ENCODE measurements at places on chromosomes 13 and 19.

DNA sequence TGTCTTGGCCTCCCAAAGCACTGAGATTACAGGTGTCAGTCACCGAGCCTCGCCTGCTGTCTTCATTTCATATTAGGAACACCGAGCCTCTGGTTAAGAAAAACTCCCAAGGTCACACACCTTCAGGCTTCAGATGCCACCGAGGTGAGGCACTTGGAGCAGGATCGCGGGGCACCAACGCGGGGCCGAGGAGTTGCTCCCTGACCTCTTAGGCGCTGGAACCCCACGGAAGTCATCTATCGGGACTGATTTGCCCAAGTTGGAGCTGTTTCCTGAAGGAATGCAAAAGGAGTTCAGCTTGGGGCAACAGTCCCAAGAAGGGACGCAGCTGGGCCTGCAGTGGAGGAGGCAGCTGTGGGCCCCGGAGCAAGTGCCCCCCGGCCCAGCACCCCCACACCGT, 50.3 kb upstream of the XPO4 start:
- DNase-seq: no peak

DNA sequence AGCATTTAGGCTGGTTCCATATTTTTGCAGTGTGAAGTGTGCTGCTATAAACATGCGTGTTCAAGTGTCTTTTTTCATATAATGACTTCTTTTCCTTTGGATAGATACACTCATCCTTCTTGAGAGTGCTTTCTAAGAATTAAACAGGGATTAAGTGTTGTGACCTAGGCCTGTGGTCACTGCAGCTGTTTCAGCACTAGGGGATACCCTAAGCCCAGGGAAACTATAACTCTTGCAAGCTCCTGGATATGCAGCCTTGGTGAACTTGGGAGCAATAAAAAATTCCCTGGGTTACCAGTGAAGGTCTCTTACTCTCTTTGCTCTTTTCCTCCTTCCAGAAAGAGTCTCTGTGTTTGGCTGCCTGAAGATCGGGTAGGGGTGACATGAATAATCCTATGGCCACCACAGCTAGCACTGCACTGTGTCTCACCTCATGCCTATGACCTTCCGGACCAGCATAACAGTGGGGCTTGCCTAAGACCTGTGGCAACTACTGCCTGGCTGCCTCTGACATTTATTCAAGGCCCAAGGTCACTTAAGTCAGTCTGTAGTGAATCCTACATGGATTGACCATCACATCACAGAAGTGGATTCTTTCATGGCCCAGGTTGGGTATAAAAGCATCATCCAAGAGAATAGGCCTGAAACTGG, 799.7 kb downstream of the DACH1 start:
- DNase-seq: no peak

- no peak for DNase-seq
Observed at GRCh38 chr13:26727633-26728032, 33.0 kb downstream of the GPR12 start.

DNA sequence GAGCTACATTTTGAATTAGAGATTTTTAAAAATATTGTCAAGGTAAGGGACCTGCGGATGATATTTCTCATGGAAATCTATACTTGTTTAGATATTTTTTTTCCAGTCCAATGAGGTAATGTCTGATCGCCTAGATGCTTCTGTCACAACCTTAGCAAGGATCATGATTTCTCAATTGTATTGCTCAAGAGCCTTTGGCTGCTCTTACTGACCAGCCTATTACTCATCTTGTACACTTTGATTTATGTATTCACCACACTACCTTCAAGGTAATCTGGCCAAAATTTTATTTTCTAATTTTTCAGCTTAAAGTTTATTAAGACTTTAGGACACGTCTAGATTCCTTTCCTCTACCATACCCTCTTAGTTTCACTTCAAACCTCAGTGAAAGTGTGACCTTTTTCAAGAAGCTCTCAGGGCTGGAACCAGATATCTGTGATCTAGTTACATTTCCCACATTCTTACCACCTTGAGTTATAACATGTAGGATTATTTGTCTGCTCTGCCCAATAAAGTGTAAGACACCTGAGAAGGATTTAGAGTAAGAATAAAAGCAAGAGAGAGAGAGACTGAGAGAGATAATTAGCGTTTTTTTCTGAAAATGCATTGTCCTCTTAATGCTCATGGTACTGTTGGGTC, 197.1 kb downstream of the ITGBL1 start:
- no peak for DNase-seq

DNA sequence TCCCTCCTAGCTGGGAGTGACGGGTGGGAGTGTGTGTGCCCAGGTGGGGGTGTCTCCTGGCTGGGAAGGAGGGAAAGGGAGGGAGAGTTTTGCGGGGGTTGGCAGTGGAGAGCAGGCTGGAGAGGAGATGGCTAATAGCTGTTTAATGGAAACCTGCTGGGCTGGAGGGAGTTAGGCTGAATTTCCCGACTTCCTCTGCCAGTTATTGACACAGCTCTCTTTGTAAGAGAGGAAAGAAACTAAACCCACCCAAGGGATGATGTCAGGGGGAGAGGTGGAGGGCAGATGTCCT, 10.2 kb upstream of the ILF3 start:
- DNase-seq: no peak

GRCh38 chr13:69373747-69374425, 733.7 kb upstream of the ATXN8OS start:
- no peak for DNase-seq

DNA sequence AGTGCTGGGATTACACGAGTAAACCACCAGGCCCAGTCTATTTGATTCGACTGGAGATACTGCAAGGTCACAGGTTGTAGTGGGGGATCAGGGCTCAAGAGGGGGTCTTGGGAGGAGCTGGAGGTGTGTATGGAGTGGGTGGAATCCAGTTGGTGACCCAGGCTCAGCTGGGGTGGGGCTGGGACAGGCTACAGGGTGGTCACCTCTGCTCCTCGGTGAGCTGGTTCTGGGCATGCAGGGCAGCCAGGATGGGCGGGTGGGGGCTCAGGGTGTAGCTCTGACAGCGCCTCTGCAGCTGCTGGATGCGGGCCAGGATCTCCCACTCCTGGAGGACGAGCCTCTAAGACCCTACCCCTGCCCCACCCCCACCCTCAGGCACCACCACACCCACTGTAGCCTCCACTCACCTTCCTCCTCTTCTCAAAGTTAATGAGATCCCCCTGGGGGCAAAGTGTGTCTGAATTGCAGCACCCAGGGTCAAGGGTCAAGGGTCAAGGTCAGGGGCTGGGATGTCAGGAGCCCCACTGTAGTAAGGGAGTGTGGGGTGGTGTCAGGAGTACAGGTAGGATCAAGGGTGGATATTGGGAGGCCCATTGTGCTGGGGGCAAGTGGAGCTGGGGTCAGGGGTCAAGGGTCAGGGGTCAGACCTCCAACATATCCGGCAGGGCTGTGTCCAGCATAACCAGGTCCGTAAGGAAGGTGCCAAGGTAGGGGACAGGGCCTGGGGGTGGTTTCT, 17.1 kb downstream of the RGL3 start:
- no peak for DNase-seq

GRCh38 chr19:41877916-41878905, 1.1 kb downstream of the CD79A start:
- DNase-seq: no peak

DNA sequence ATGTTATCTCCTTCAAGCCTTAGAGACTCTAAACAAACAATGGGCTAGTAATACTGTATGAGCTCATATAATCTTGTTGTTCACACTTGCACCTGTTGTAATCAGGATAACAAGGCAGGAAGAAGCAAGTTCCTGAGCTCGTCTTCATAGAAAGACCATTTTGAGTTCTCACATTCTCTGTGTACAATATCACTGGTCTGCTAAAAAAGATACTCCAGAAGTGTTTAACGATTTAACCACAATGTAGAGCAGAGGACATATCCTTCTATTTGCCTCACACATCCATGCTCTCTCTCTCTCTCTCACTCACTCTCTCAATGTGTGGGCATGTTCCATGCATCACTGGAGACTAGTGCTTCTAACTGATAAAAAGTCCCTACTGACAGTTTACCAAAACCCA, 122.9 kb downstream of the MIPEP start:
- no peak for DNase-seq

DNA sequence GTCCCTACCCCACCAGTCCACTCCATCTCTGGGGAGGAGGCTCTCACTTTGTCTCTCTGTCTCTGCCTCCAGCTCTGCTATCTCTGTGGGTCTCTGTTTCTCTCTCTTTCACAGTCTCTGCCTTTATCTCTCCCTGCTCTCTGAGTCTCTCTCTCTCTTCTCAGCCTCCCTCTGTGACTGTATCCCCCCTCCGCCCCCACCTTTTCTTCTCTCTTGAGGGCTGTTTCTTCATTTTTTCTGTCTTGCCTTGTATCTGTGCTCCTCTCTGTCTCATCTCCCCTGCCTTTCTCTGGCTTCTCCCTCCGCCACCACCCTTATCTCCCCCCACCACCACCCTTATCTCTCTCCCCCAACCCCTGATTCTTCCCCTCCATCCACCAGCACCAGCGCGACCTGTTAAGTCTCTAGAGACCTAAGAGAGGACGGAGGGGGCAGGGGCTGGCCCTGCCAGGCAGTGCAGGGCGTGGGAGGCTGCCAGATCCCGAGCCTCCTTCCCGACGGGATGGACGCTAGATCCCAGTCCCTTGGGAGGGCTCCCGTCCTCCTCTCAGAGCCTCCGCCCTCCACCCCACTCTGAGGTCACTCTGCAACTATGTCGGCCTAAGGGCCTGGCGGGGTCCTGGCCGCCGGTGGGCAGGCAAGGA, 1.0 kb downstream of the AXL start:
- DNase-seq: no peak

DNA sequence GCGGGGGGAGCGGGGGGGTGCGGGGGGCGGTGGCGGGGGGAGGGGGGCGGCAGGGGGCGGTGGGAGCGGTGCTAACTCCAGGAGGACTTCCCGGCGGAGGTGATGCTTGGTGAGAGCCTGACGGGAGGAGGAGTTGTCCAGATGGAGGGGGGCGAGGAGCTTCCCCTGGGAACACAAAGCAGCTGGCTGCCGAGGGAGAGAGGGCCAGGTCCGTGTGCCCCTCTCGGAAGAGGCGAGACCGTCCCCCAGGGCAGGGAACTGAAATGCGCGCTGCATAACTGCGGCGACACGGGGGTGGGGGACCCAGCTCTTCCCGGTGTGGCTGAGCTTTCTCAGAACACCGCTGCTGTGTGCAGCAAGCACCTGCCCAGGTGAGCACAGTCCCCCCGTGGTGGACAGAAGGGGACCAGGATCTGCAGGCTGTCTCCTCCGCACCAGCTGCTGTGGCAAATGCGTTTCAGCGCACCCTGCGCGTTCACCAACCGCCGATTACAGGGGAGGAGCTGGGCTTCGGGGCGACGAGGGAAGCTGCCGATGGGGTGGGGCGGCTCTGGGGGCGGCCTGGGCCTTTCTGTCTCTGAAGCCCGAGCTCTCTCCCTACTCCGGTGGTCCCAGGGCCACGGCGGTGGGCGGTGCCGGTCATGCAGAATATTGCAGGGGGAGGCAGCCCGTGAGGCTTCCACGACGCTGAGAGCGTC, 54.7 kb upstream of the F7 start:
- DNase-seq: no peak

GRCh38 chr19:49833599-49833998, 15.5 kb downstream of the MED25 start:
- DNase-seq: no peak

- no peak for DNase-seq
Observed at GRCh38 chr19:21587117-21587461, 81.7 kb downstream of the ZNF429 start.

DNA sequence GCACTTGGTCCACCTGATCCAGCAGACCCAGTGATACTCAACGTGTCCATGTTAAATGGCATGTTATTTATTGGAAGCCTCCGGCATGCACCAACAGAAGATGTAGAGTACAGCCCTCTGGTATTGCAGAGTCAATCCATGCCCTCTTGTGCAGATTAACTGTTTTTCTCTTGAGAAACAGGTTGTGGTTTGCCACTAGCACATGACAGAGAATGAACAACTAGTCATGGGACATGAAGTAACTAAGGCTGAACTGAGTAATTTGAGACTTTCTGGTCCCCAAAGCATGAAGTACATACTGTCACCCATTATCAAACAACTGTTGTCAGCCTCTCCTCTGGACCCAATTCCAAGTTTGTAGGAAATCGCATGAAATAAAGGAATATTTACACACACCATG, 3.2 kb downstream of the ZNF562 start:
- no peak for DNase-seq

- DNase-seq: no peak
Observed at GRCh38 chr19:45161738-45162607, 1.2 kb upstream of the NKPD1 start.

DNA sequence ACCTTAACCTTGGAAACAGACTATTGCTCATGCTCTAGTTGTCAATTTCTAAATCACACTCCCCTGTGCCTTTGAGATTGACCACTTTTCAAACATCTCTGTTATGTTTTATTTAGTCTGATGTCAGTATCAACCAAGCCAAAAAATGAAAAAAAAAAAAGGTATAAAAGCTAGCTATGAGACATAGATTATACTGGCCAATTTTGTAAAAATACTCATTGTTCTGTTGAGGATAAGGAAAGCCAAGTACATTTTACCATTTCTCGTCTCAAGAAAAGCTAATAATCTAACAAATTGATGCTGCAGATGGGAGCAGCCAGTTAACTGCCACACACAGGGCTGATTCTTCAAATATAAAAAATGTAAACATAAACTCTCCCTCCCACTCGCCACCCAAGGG, 572.6 kb upstream of the KLF12 start:
- DNase-seq: no peak

- no peak for DNase-seq
Observed at GRCh38 chr13:74678308-74678965, 544.2 kb upstream of the KLF12 start.

GRCh38 chr19:19566306-19566705, 28.2 kb downstream of the CILP2 start:
- no peak for DNase-seq

GRCh38 chr19:57934820-57935665, at the start of gene ZNF418:
Gene ZNF418, minus strand, starts transcription at chr19:57935402. Its CDS starts 1,580 bp downstream, at chr19:57933822.
- no peak for DNase-seq

DNA sequence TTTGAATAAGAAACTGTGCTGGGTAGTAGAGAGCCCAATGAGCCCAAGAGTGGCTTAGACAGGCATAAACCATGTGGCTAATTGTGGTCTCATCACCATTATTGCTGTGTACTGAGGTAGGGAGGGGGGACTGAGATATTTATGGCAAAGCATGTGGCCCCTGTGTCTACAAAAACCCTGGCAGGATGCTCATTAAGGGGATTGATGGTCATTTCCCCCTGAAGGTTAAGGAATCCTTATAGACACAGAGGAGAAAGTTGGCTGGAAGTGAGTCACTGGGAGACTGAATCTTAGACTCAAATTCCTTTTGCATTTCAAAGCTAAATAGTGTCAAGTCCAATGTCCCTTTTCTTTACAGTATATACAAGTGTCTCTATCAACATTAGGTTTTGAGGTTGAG, 9.8 kb upstream of the DACT3 start:
- no peak for DNase-seq

DNA sequence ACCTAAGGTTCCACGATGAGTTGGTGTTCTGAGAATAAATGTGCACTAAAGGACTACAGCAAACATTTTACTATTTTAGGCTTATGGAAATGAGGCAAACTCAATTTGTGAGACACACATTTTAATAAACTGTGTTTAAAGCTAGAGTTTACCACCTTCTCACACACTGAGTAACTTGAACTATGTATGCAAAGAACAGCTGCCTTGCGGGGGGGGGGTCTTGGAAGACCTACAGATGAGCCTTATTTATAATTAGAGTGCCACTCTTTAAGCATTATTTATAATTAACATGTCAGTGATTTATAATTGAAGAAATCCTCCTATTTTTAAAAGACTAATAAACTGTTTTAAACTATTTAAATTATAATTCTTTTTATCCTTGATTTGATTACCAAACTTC, 300.4 kb downstream of the DLEU7 start:
- DNase-seq: no peak

- DNase-seq: no peak
Observed at GRCh38 chr19:6393983-6394412, 1.0 kb upstream of the GTF2F1 start.

- DNase-seq: no peak
Observed at GRCh38 chr19:3719868-3720267, 11.7 kb downstream of the TJP3 start.

Data from GM12892 (cell line).